ENCODE measurements at places on chromosomes 7 and 10.

GRCh38 chr7:98870121-98870651, 372 bp upstream of the TMEM130 start:
- H3K4me1 ChIP-seq, result no peaks in the 10 kb centered on the region
- peak overlapping the region; percentile 78 for H3K4me3 ChIP-seq

DNA sequence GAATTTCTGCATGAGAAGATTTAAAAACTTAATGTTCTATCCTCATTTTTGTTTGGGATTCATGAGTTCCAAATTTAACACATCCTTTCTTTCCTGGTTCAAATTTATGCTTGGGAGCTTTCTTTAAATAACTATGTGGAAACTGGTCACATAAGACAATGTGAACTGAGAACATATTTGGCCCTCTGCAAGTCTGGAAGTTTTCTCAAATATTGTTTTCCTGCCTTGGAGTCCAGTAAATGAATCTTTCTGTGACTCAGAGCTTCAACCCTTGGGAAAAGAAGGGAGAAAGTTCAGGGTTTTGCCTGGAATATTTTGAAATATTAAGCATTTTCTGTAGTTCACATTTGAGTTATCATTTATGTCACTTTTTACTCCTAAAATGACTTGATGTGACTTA, 559.0 kb upstream of the NRP1 start:
- DNase-seq, result no peak
- H3K4me1 ChIP-seq, result peaks cover 21% of the 10 kb centered on the region
- H3K27me3 ChIP-seq, result no peaks in the 10 kb centered on the region

DNA sequence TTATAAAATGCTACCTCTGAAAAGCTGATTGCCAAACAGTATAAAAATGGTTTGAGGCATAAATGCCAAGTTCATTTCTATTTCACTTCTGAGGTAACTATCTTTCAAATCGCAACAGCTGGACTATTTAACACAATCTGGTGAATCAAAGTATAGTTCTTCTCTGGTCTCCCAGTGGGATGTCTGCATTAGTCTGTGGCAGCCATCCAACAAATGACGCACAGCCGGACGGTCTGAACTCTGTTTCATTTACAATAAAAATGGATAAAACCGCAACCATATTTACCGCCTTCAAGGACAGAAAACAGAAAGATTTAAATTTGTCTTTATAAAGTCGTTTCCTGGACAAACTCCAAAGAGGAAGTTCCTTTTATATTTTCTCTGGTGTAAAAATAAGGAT, 41.9 kb downstream of the ENO4 start:
- H3K4me1 ChIP-seq, result peaks cover 14% of the 10 kb centered on the region
- DNase-seq, result no peak
- H3K27me3 ChIP-seq, result peaks cover 39% of the 10 kb centered on the region
- no peaks in the 10 kb centered on the region for H3K36me3 ChIP-seq
- no peak overlapping the region for H3K27ac ChIP-seq
- no peak overlapping the region for H3K4me3 ChIP-seq

DNA sequence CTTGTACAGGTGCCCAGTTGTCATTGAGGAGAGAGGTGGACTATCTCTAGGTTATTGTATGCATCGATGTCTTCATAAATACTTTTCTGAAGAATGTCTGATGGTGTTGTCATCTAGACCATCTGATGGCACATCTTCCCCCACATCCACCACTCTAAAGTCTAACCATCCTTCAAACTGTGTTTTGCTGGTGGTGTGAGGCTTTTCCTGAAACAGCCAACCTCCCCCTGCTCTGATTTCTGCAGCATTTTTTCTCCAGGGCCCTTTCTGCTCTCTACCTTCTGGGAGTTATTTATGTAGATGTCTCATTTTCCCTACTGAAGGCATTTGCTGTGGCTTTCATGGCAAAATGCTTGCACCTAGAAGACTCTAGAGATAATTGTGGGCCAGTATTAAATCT, 1.5 kb downstream of the PLCE1 start:
- peaks cover 48% of the 10 kb centered on the region for H3K4me1 ChIP-seq
- H3K4me3 ChIP-seq, result peak overlapping the region; percentile 86
- peaks cover 4% of the 10 kb centered on the region for H3K36me3 ChIP-seq
- DNase-seq, result no peak

GRCh38 chr7:974820-975681, at the start of gene COX19:
Gene COX19 (minus strand): TSS chr7:975549. CDS start chr7:975509, 40 bp downstream.
- H3K4me3 ChIP-seq, result peak within 1 kb of the TSS; percentile 92
- H3K4me1 ChIP-seq, result peaks cover 29% of the 10 kb centered on the region
- H3K36me3 ChIP-seq, result no peaks in the 10 kb centered on the region
- peaks cover 2% of the 10 kb centered on the region for H3K27me3 ChIP-seq
- peak within 1 kb of the TSS; percentile 97 for H3K27ac ChIP-seq
- peak; percentile 88 for DNase-seq

GRCh38 chr10:120828763-120829319, 22.3 kb upstream of the WDR11 start:
- peaks cover 5% of the 10 kb centered on the region for H3K4me1 ChIP-seq
- no peak overlapping the region for H3K4me3 ChIP-seq
- H3K36me3 ChIP-seq, result no peaks in the 10 kb centered on the region
- peaks cover 5% of the 10 kb centered on the region for H3K27me3 ChIP-seq
- H3K27ac ChIP-seq, result no peak overlapping the region
- DNase-seq, result no peak

DNA sequence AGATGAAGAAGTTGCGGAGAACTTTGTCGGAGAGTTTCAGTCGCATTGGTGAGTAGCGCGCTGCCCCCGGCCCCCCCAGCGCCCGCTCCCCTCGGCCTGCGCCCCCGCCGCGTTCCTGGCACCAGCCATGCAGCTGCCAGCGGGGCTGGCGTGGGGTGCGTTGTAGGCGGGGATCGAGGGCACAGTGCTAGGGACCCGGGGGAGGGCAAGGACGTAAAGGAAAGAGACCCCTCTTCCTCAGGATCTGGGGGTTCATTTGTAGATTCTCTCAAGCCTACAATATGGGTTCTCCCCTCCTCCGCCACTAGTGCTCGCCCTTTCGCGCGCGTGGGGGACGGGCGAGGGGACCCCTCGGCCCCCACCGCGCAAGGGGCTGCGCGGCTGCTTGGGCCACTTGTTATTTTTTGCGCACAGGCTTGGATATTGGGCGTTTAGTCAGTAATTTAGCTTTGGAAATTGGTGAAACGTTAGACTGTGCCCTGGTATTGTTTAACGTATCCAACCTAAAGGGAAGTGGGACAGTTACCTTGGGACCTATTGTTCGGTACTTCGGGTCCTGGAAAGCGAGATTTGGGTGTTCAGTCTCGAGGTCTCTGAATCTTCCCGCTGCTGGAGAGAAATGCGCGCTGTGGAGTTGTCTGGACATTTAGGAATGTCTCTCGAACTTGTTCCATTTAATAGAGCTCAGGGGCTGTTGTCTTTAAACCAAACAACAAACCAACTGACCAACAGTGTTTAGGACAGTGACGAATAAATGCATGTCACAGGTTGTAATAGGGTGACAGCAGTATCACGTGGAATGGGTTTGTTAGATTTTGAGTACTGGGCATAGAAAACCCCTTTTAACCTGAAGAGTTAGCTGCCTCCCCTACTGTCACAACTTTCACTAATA, 796 bp downstream of the CDK14 start:
- peaks cover 37% of the 10 kb centered on the region for H3K4me1 ChIP-seq
- H3K4me3 ChIP-seq, result peak overlapping the region; percentile 91
- peak overlapping the region; percentile 94 for H3K27ac ChIP-seq
- DNase-seq, result no peak

DNA sequence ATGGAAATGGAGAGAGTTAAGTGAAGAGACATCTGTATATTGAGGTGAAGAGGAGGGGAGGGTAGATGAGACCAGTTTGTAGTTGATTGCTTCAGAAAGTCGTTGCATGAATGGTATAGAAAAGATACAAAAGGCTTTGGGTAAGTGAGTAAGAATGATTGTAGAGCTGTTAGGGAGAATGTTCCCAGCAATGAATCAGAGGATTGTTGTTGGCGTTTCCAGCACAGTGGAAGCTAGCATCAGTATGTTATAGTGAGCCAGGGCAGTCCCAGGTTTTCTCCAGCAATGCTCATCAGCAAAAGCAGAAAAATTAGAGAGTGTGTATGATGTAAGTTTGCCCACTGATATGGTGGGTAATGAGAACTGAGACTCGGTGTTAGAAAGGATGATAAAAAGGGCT, 15.4 kb upstream of the CDK6 start:
- no peak overlapping the region for H3K27ac ChIP-seq
- DNase-seq, result no peak
- peaks cover 7% of the 10 kb centered on the region for H3K4me1 ChIP-seq

DNA sequence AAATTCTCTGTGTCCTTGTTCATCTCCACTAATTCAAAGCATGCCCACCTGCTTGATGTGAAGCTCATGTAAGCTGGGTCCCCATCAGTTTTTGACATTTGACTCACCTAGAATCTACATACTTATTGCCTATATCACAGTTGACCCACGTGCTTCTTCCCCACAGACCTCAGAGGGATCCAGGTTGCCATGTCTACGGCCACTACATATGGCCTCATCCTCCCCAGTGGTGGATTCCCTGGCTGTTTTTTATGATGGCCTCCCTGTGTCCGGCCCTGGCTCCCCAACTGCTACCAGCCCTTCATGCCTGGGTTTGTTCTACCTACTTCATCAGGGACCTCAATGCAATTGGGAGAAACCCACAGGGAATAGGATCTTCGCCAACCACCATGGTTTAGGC, 187.4 kb upstream of the GDF10 start:
- H3K4me3 ChIP-seq, result no peak overlapping the region
- H3K4me1 ChIP-seq, result peaks cover 8% of the 10 kb centered on the region
- H3K36me3 ChIP-seq, result no peaks in the 10 kb centered on the region
- no peaks in the 10 kb centered on the region for H3K27me3 ChIP-seq
- DNase-seq, result no peak

GRCh38 chr10:101358706-101359300, 4.8 kb downstream of the BTRC start:
- no peak overlapping the region for H3K27ac ChIP-seq
- no peaks in the 10 kb centered on the region for H3K27me3 ChIP-seq
- H3K36me3 ChIP-seq, result no peaks in the 10 kb centered on the region
- no peak for DNase-seq
- H3K4me1 ChIP-seq, result peaks cover 21% of the 10 kb centered on the region

DNA sequence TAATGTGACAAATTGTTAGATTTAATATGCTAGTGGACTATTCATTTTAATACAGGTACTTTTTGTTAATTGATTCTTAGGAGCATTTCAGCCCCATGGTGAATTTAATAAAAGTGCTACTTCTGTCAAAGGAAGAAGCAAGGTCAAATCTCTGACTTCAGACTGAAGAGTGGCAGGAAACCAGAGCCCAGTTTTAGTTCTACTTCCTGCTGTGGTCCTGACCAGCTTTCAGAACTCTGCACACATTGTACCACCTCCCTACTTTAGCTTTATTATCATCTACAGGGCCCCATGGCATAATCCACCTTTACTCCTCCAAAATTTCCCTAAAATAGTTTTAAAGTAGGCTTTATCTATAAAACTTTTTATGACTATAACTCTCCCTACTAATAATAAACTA, 33.7 kb downstream of the CTTNBP2 start:
- no peaks in the 10 kb centered on the region for H3K4me1 ChIP-seq
- H3K27me3 ChIP-seq, result no peaks in the 10 kb centered on the region
- H3K4me3 ChIP-seq, result no peak overlapping the region

DNA sequence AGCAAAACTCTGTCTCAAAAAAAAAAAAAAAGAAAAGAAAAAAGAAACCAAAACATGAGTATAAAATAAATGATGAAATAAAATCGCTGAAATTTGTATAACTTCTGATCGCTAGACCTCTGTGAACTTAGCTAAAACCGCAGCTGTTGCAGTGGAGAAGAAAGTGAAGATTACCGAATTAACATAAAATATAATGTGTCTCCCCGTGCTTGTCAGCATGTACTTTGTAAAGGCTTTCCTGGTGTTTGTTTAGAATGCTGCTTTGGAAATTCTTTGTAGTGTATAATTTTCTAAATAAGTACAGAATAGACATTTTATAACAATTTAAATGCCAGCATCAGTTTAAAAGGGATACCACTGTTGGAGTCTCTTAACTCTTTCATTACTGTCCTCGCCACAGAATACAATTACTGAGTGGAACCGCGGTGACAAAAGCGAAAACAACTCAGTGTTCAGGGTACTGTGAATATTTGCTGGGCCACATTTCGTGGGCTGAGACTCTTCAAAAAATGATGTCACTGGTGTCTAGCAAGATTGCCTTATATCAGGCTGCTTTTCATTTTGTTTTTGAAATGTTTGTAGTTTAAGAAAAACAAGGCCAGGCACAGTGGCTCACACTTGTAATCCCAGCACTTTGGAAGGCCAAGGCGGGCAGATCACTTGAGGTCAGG, 167.7 kb downstream of the NSUN6 start:
- H3K4me1 ChIP-seq, result no peaks in the 10 kb centered on the region
- no peak for DNase-seq
- no peak overlapping the region for H3K27ac ChIP-seq
- no peaks in the 10 kb centered on the region for H3K36me3 ChIP-seq
- no peaks in the 10 kb centered on the region for H3K27me3 ChIP-seq
- H3K4me3 ChIP-seq, result no peak overlapping the region

DNA sequence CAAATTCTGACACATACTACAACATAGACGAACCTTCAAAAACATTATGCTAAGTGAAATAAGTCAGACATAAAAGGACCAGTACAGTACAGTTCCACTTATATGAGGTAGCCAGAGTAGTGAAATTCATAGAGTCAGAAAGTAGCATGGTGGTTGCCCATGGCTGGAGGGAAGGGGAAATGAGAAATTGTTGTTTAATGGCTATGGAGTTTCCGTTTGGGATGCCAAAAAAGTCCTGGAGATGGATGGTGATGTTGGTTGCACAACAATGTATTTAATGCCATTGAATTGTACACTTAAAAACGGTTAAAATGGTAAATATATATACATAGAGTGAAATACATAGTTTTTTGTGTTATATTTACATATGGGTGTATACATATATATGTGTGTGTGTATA, 2.1 kb upstream of the SLC37A3 start:
- H3K4me1 ChIP-seq, result peaks cover 30% of the 10 kb centered on the region
- H3K36me3 ChIP-seq, result no peaks in the 10 kb centered on the region
- H3K27me3 ChIP-seq, result peaks cover 38% of the 10 kb centered on the region

DNA sequence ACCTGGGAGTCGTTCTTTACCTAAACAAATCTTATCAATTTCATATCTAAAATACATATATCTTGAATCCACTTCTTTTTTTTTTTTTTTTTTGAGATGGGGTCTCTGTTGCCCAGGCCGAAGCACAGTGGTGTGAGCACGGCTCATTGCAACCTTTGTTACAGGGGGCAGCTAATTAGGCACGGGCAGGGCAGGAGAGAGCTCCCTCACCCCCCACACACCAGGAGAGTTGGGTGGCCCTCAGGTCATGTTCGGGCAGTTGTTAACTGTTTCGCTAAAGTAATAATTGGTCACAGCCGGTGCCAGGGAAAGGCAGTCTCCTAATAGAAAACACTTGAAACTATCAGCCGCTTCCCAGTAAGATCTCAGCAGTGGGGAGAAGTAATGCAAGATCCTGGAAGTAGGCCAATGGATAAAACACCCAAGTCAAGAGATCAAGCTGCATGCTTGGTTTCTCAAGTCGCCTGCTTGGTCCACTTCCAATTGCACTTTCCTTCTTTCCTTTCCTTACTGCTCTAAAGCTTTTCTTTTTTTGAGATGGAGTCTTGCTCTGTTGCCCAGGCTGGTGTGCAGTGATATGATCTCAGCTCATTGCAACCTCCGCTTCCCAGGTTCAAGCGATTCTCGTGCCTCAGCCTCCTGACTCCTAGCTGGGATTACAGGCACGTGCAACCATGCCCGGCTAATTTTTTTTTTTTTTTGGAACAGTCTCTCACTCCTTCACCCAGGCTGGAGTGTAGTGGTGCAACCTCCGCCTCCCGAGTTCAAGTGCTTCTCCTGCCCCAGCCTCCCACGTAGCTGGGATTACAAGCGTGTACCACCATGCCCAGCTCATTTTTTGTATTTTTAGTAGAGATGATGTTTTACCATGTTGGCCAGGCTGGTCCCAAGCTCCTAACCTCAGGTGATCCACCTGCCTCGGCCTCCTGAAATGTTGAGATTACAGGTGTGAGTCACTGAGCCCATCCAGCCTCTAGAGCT, 21.3 kb upstream of the EFCAB10 start:
- H3K4me1 ChIP-seq, result peaks cover 7% of the 10 kb centered on the region
- no peaks in the 10 kb centered on the region for H3K36me3 ChIP-seq
- H3K27me3 ChIP-seq, result no peaks in the 10 kb centered on the region
- DNase-seq, result no peak
- H3K4me3 ChIP-seq, result no peak overlapping the region

Data from neural crest cell (in vitro differentiated cells).